ENCODE measurements at places on chromosomes 4 and X. TPM values are rescaled to one million over a fixed set of nuclear protein-coding genes. Genes with fewer than 3 reads are reported as not detected.

DNA sequence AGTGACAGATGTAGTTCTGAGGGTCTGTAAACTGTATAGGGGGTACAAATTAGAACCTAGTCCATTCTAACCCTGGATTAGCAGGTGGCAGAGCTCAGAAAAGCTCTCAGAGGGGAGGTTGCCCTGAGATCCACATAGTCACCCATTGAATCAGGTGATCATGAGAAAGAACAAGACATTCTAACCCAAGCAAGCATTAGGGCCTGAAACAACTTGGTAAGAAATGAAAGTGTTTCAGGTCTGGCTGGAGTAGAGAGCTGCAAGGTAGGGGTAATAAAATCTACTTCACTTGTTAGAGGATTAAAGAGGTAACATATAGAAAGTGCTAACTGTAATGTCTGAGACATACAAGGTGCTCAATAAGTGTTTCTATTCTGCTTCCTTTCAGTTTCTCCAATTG, 8.8 kb upstream of the BMP2K start:
- DNase-seq = no peak

GRCh38 chr4:155887847-155888570, 15.5 kb upstream of the TDO2 start:
- DNase-seq = no peak

GRCh38 chrX:19827088-19827487, 60.3 kb downstream of the SH3KBP1 start:
- no peak for DNase-seq

Gene MAGEC2
- total RNA-seq = not detected

Gene IL13RA2
- 5.8 TPM for total RNA-seq
